ENCODE measurements at places on chromosomes 11 and 22.

GRCh38 chr22:23833911-23834317 is 4.9 kb downstream of the DERL3 start:
- DNase-seq = no peak

DNA sequence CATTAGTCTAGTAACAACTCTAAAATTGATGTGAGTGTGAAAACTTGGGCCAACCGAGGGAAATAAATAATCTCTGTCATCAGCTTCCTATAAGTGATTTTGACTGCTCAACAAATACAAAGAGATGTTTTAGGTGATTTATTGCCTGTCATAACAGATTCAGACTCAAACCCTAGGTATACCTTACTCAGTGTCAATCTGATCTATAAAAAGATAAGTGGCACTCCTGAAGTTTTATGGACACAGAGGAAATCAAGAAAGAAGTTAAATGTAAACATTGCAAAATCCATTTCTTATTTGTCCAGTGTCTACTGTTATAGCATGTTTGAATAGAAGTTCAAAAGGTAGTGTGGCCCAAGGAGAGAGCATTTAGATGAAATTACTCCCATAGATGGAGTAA is 30.4 kb upstream of the TYR start:
- DNase-seq = no peak

GRCh38 chr11:56848141-56848809 is 99.8 kb upstream of the OR9G4 start:
- DNase-seq = no peak

DNA sequence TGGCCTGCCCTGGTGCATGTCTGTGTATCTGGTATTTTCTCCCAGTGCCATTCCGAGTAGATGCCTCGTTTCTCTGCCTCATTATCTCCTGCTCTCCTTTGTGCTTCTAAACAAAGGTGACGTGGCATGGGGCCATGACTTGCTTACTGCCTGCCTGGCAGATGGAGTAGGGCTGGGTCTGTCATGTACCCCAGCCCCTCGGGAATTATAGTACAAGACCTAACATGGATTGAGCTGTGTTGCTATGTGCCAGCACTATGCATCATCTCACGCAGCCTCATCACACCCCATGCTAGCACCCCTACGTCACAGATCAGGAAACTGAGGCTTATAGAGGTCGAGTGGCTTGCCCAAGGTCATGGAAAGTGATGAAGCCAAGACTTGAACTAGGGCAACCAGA is 88.1 kb downstream of the GALNT18 start:
- no peak for DNase-seq

DNA sequence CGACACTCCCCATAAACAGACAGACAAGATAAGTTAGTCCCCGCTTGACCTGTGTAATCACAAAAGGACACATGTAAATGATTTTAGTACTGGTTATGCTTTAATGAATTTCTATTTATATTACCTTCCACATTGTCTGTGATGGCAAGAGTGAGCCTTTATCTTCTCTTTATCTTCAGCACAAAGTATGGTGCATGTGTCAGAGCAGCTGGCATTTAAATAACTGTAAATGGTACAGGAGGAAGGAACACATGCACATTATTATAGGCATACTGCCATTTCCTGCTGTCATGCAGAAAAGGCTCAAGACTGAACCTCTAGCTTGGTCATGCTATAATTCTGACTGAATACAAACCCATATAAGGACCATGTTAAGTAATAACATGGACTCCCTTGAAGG is 1342.7 kb upstream of the TENM4 start:
- DNase-seq = no peak

DNA sequence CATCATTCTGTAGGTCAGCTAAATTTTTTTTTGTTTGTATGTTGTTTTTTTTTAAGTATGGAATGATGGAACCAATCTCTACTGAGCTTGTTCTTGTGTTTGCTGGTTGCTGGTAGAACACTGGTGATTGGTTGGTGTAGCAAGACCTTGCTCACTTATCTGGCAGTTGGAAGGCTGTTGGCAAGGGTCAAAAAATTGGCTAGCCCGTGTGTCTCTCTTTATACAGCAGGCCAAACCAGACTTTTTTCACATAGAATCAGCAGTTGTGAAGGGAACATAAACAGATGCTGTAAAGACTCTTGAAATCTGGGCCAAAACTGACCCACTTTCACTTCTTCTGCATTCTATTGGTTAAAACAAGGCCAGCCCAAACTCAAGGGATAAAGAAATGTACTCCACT is 2026.5 kb downstream of the LRRC4C start:
- no peak for DNase-seq

DNA sequence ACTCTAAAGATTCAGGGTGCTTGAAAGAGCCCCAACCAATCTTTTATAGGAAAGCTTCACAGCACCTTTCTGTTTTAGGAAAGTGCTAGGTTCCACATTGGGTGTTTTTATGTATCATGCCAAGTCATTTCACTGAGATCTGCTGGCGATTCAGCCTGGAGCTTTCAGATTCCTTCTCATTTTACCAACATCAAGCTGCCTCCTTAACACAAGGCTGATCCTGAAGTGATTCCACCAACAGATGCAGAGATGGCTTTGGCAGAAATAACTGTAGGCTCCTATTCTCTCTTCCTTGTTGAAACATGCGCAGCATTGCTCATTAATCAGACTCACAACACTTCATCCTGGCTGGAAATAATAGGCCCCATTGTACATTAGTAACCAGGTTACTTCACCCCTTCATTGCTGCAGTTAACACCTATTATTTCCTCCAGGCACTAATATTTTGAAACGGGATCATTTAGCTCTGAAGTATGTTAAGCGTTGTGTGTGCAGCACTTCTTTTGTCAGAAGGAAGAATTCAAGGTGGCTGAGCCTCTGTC is 89.0 kb downstream of the OPCML start:
- no peak for DNase-seq

DNA sequence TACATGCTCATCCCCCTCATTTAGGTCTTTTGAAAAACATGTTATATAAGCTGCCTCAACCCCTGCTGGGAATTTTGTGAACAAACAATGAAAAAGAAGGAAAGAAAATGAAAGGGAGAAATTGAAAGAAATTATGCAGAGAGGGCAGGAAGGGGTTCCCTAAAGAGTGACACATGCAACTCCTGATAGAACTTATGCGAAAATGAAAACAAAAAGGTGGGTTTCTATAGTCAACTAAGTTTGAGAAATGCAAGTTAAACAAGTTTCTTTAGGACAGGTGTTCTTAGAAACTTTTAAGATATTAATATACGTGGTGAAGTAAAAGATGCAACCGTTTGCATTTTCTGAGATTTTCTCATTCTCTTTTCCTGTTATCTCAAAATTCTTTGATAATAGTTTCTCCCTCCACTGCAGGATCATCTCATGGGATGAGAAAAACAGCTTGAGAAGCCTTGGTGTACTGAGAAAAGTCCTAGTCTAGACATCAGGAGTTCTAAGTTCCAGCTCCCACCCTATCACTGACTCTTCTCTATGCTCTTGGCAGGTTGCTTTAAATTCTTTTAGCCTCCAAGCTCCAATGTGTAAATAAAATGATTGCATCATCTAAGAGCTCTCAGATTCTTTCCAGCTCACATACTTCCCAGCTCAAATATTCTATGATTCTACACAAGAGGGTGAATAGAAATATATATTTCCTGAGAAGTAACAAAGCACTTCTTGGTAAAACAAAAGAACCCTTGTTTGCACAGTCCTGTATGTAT is 109.2 kb downstream of the FAM76B start:
- no peak for DNase-seq
